ENCODE measurements at places on chromosomes 7 and 10. TPM values are rescaled to one million over a fixed set of nuclear protein-coding genes. Genes with fewer than 3 reads are reported as not detected.
A peak's percentile ranks its signal among the peaks of the same experiment; 100 is the strongest.

The FKBP6 gene
- total RNA-seq = not detected

The MPP7 gene
- total RNA-seq = 37.5 TPM

The ANKRD30A gene
- 0.18 TPM for total RNA-seq

The HYAL4 gene
- total RNA-seq = not detected

The ARHGEF5 gene
- 18.1 TPM for total RNA-seq

DNA sequence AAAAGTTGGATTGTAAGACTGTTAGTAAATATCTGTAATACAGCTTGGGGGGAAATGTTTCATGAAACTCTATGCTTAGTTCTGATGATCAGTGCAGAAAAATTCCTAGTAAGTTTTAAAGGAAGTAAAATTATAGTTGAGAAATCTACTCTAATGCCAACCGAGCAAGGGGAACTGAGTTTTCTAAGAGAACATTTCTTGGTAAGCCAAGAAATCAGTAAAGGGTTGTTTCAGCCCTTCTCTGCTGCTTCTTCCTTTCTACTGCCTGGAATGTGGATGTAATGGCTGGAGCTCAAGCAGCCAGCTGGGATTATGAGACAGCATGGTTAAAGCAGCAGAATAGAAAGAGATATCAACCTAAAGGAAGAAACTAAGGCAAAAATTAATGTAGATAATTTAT, 15.9 kb upstream of the AKR1B1 start:
- DNase-seq = no peak

GRCh38 chr10:26509307-26509706, 71.2 kb downstream of the APBB1IP start:
- DNase-seq = no peak

GRCh38 chr7:157291404-157292080, 45.3 kb upstream of the DNAJB6 start:
- no peak for DNase-seq

GRCh38 chr7:26919906-26920493, 55.6 kb upstream of the SKAP2 start:
- DNase-seq = no peak

GRCh38 chr7:148212731-148213130, 377.8 kb upstream of the C7orf33 start:
- DNase-seq = no peak

DNA sequence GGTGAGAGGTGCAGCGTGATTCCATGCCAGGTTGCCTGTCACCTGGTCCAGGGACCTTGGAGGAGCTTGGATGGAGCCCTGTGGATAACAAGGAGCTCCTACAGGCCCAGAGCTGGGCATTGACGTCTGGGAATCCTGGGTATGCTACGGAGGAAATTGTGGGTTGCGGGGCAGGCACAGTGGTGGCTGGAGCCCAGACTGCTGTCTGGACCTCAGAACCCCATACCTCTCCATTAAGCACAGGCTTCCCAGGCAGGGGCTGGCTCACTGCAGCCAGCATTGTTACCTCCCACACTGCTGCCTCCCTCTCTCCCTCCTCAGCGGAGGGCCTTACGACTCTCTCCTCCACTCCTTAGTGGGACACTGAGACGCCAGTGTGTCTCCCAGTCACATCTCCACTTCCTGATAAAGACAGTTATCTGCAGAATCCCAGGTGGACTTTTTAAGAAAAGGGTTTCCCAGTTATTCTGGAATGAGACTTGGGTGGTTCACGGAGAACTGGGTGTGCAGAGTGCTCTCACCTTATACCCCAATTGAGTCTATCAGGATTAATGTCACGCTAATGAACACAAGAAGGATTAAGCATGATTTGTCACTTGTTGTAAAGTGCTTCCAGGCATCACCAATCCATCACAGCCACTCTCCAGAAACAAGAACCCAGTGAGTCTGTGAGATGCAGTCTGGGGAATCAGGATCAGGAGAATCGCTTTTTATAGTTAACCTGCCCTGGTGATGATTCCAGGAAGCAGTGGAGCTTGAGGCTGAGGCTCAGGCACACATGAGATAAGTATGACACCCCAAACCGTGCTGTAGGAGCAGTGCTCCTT, 309.4 kb downstream of the RPS24 start:
- DNase-seq = no peak

DNA sequence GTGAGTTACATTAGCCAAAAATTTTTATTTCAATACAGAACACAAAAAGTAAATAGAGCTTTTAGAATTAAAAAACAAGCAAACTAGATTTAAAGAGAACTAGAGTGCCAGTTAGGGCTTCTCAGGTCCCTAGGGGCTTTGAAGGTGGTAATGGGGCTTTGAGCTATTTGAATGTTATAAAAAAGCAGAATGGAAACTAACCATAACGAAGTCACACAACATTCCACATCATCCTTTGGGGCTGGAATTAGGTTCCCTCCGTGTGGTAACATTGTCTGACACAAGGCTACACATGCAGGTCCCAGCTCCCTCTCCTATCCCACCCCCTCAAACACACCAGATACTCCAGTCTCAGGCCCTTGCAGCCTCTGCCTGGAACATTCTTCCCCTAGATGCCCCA, 15.3 kb downstream of the JAZF1 start:
- DNase-seq = no peak

DNA sequence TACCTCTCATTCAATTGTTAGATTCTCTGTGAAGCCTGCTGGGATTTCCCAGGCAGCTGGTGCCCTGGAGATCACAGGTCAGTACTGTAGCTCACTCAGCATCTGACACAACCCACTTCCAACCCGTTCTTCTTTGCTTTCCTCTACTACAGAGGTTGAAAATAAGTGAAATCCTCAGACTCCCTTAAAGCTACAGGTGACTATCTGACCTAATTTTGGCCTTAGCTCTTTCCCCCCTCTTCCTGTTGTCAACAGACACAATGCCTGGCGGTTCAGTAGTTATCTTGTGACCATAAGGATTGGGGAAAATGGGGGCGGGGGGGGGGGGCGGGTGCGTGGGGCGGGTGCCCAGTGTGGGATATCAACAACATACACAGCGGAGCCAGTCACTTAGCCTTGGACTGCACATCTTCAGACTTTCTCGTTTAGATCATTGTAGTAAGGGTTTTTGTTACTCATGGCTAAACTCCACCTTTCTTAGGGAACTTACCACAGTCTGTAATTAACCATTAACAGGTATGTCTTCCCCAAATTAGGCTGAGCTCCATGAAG, 37.8 kb downstream of the MTPN start:
- DNase-seq = no peak

GRCh38 chr7:3042861-3043489, 692 bp downstream of the CARD11 start:
- peak; percentile 76 for DNase-seq

GRCh38 chr7:128387216-128388144, 22.3 kb downstream of the IMPDH1 start:
- DNase-seq = peak; percentile 75

DNA sequence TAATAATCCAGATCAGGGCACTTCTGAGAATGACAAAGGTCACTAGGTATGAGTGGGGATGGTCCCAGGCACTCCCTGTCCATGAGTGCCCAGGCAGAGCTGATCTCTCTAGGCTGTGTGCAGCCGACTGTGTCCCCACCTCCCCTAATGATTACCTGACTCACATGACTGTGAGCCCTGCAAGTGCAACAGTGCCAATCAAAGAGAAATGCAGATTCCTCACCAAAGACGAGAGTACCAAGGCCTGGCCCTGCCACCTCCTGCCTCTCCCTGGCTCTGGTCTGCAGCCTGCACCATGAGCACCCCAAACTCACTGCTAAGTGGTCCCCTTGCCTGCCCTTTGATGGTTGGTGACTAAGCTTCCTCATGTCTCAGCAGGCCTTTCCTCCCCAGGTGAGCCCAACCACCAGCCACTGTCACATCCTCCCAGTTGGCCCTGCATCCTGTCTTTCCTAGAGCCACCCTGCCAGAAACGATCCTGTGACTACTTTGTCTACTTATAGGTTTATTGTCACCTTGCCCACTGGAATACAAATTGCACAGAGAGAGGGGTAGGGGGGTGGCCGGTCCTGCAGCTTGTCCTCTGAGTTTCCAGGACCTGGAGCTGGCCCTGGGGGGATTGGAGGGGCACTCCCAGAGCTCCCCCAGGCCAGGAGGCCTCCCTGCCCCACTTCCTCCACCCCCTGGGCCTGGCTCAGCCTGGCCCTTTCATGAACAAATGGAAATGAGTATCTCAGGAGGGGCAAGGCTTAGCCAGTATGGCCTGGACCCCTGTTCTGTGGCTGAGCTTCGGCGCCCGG, 22.4 kb upstream of the GDF10 start:
- peak; percentile 33 for DNase-seq

Data from stomach (tissue), 19 donors.